ENCODE measurements at places on chromosomes 16 and 17. TPM values are rescaled to one million over a fixed set of nuclear protein-coding genes. Genes with fewer than 3 reads are reported as not detected.

The MT4 gene
- not detected for total RNA-seq

The BCL6B gene
- total RNA-seq, result 7.3 TPM

The SIRT7 gene
- 14.6 TPM for total RNA-seq

The ABCC11 gene
- 0.26 TPM for total RNA-seq

The OR3A3 gene
- not detected for total RNA-seq

The ASGR1 gene
- total RNA-seq, result 0.66 TPM

The DNAH3 gene
- not detected for total RNA-seq

The VMO1 gene
- total RNA-seq, result 0.92 TPM

The ZP2 gene
- not detected for total RNA-seq

The RTN4RL1 gene
- 1.1 TPM for total RNA-seq

The RAB34 gene
- 185 TPM for total RNA-seq

The FMNL1 gene
- total RNA-seq, result 0.13 TPM

The SYNRG gene
- total RNA-seq, result 12.6 TPM

The HIGD1B gene
- total RNA-seq, result not detected

The KRTAP1-3 gene
- total RNA-seq, result not detected

The SLC25A11 gene
- 64.7 TPM for total RNA-seq

The LPO gene
- not detected for total RNA-seq

The ANKRD40CL gene
- total RNA-seq, result not detected
